Cortex of kidney (tissue), 1 donor: ENCODE measurements at places on chromosomes 3 and 15.

GRCh38 chr3:194092881-194093301, 43.1 kb upstream of the HES1 start:
- DNase-seq = no peak

GRCh38 chr3:13483286-13483685, 3.2 kb downstream of the HDAC11 start:
- DNase-seq = no peak

GRCh38 chr3:27488821-27489220, 4.6 kb upstream of the SLC4A7 start:
- no peak for DNase-seq

DNA sequence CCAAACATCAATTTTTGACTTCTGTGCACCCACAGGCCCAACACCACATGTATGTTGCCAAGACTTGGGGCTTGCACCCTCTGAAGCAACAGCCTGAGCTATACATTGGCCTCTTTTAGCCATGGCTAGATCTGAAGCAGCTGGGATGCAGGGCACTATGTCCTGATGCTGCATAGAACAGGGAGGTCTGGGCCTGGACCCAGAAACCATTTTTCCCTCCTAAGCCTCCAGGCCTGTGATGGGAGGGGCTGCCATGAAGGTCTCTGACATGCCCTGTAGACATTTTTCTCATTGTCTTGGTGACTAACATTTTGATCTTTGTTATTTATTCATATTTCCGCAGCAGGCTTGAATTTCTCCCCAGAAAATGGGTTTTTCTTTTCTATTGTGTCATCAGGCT, 330.0 kb downstream of the PYDC2 start:
- no peak for DNase-seq

- no peak for DNase-seq
Observed at GRCh38 chr15:39892418-39892817, 27.6 kb downstream of the GPR176 start.
